Germinal center (tissue), 1 donor: ENCODE measurements at places on chromosomes 11 and 22.

GRCh38 chr22:27238935-27239510 lies 562.5 kb downstream of the MN1 start:
- DNase-seq: no peak

DNA sequence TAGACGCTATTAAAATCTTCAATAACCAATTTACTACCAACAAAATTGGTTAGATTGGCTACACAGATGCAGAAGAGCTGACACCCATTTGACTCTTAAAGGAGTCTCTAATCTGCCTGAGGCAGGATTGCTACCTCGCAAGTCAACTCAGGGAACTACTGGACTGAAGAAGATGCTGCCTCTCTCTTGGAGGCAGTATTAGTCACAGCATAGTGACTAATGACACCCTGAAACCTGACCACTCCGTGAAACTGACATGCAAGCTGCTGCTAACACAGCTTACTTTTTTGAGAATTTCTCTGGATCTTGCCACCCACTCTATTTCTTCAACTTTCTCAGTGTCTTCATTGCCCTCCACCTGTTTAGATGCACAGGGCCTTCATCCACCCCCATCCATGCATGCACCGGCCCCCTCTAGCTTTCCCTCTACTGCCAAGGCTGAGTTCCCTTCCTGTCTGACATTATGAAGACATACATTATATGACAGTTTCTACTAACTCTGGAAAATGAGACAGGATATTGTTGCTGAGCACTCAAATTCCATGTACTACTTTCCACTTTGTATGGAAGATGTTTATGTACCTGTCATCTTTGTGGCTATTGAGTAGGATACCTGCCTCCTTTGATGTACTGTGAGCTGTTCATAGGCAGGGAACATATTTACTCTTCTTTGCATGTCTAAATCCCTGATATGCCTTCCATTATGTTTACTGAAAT lies 183.2 kb downstream of the MSANTD4 start:
- DNase-seq: no peak

- no peak for DNase-seq
These were observed 684.9 kb upstream of the CCDC90B start for GRCh38 chr11:83971063-83971462.

DNA sequence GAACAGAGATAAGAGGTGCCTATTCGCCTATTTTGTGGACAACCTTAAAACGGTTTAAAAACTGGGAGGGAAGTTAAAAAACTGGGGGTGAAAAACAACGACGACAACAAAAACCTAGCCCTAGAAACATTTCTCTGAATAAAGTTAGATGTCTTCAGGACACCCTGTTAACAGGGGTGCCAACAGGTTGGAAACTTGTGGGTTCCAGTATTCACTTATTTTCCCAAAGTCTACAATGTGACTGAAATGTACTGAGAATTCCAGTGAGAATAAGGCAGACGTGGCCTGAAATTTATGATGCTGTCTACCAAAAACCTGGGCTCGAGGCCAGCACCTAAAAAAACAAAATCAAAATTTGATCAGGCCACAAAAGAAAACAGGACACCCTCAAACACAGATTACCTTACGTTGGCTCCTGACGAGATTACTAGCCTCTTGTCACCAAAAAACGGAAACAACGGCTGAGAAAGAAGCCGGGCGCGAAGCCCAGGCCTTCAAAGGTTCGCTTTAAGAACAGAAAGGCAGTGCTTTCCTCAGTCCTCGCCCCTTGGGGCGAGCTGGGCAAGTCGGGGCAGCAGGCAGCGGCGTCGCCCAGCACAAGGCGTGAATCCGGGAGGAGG lies 906 bp downstream of the CCDC90B start:
- DNase-seq: no peak

DNA sequence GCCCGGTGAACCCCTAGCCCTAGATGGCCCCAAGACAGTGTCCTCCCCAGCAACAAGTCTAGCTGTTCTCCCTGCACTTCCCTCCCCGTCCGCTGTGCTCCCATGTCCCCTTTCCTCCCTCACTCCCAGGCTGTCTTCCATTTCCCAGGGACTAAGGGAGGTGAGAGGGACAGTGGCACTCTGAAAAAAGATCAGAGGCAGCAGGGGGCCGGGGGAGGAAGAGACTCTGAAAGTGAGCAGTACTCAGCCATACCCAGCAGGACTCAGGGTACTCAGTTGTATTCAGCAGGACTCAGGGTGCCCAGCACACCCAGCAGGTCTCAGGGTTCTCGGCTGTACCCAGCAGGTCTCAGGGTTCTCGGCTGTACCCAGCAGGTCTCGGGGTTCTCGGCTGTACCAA lies 48.4 kb upstream of the THY1 start:
- no peak for DNase-seq

DNA sequence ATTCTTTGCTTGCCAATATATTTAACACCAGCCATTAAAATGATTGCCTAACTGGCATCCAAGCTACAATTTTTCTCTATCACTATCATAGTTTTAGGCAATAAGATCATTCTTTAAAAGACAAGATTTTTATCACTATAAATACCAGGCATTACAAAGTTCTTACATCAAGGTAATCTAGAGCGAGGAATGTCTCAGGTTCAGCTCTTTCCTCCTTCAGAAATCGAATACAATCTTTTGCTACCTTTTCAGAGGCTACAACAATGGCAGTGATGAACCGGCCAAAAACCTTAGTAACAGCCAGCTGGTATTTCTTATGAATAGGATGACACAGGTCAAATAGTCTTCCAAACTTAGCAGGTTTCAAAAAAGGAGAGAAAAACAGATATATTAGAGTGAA lies 23.9 kb downstream of the SMC1B start:
- no peak for DNase-seq
